Liver (tissue), 10 donors: ENCODE measurements at places on chromosomes 11 and 22. TPM values are rescaled to one million over a fixed set of nuclear protein-coding genes. Genes with fewer than 3 reads are reported as not detected.

Gene OR2AG1
- total RNA-seq = not detected

Gene SYCE3
- not detected for total RNA-seq

Gene SCN3B
- 0.05 TPM for total RNA-seq

Gene HEPN1
- total RNA-seq = not detected

Gene NEAT1
- total RNA-seq = 29.6 TPM

Gene OR8H2
- total RNA-seq = not detected

DNA sequence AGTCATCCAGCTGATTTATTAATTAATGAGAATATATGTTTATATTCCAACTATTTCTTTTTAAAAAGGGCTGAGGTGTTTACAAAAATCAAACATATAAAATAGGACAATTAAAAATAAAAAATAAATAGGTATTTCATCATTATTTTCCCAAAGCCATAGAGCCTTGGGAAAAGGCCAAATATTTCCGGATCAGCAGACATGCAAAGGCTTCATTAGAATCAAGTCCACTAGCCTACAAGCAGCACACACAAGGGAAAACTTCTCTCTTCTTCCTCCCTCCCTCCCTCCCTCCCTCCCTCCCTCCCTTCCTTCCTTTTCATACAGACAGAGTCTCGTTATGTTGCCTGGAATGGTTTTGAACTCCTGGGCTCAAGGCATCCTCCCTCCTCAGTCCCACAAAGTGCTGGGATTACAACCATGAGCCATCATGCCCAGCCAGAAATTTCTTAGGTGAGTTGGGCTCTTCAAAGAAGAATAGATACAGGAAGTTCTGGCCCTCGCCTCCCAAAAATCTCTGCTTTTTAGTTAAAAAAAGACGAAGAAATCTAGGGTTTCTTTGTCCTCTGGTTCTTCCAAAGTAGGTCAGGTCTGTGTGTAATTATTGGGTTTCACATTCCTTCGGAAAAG is 121.2 kb downstream of the SIK3 start:
- no peak overlapping the region for H3K27ac ChIP-seq
- DNase-seq = no peak
- H3K36me3 ChIP-seq = no peaks in the 10 kb centered on the region

DNA sequence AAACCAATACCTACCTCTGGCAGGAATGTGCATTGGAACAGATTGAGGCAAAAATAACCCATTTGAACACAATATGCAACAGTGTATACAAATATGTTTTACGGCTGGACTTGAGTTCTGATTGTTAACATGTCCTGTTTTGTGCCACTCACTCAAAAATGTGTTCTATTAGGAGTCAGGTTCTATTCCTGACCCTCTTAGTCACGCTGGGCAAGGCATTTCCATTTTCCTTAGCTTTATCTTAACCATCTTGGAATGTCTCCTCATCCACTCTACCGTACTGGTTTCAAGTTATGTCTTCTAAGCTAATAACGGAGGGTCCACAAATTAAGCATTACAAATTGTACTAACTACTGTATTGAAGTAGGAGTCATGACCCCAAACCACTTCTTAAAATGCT is 78.6 kb downstream of the MAML2 start:
- no peak for DNase-seq
- no peaks in the 10 kb centered on the region for H3K27me3 ChIP-seq
- H3K4me1 ChIP-seq = no peaks in the 10 kb centered on the region

DNA sequence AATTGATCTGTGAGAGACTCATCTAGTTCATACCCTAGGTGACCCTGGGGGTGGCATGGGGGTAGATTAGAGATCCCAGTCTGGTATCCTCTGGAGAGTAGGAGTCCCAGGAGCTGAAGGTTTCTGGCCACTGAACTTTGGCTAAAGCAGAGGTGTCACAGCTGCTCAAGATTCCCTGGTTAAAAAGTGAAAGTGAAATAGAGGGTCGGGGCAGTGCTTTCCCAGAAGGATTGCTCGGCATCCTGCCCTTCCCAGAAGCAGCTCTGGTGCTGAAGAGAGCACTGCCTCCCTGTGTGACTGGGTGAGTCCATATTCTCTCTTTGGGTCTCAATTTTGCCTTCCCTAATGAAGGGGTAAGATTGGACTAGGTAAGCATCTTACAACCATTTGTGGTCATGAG is 653 bp downstream of the IL18BP start:
- DNase-seq = no peak
- peak overlapping the region; percentile 66 for H3K27ac ChIP-seq
- H3K27me3 ChIP-seq = no peaks in the 10 kb centered on the region
- H3K4me3 ChIP-seq = peak overlapping the region; percentile 31
- peaks cover 26% of the 10 kb centered on the region for H3K36me3 ChIP-seq

DNA sequence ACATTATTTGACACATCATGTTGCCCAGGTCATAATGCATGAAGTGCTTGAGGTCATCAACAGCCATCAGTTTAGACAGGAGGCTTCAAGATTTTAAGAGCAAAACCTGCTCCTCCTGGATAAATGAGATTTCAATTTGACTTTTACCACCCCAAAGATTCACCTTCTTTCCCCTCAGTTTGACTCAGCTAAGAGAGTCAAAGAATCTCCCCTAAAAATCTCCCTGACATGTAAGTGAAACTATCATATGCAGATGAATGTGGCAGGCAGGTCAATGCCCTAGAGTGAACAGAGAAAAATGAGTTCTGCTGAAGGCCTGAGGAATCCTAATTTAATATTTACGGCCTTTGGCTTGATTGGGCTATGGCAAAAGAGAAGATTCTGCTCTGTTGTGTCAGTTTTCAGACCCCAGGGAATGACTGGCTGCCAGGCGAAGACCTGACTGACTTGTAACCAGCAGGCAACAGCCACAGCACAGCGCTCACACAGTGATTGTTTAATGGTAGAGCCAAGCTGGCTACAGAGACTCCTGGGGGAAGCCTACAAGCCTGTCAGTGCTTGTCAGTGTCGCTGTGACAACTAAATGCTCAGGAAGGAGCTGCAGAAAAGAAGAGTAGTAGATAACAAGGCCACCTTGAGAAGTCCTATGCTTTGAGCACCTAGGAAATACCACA is 491.2 kb upstream of the LRRC4C start:
- no peak overlapping the region for H3K4me3 ChIP-seq
- no peaks in the 10 kb centered on the region for H3K4me1 ChIP-seq
- H3K36me3 ChIP-seq = no peaks in the 10 kb centered on the region
- H3K27me3 ChIP-seq = no peaks in the 10 kb centered on the region
- H3K27ac ChIP-seq = no peak overlapping the region

DNA sequence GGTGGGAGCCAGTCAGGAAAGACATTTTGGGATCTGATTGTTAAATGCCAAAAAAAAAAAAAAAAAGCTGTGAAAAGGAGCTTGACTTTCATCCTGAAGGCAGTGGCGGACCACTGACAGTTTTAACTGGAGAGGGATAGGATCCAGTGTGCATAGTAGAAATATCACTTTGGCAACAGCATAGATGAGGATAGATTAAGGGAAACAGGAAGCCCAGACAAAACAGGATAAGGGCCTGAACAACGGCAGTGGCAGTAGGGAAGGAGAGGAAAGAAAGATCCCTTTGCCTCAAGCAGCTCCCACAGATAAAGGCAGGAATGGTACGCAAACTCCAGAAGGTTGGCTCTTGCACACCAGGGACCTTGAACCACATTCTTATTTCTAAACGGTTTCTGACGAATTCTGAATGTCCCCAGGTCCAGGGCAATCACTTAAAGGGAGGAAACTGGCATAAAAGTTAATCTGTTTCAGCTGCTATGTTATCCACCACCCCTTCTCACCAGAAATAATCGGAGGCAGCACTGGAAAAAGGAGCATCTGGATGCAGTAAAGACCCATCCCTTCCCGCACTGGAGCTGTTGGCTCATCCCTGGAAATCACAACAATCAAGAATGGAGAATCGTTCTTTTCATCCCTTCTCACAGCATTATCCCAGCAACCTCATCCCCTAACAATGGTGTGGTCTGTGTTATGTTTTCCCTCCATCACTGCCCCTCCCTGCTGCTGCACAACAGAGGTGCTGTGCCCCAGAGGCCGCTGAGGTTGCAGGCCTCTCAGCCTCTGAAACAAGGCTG is 99.1 kb downstream of the GAB2 start:
- no peak for DNase-seq
- no peak overlapping the region for H3K27ac ChIP-seq
- no peak overlapping the region for H3K4me3 ChIP-seq
- no peaks in the 10 kb centered on the region for H3K36me3 ChIP-seq
- H3K27me3 ChIP-seq = no peaks in the 10 kb centered on the region

- no peaks in the 10 kb centered on the region for H3K4me1 ChIP-seq
- no peaks in the 10 kb centered on the region for H3K27me3 ChIP-seq
- H3K36me3 ChIP-seq = peaks cover 54% of the 10 kb centered on the region
- H3K27ac ChIP-seq = no peak overlapping the region
- H3K4me3 ChIP-seq = no peak overlapping the region
- DNase-seq = no peak
Measured at GRCh38 chr22:19038164-19038546, 84.1 kb downstream of the DGCR2 start.

- no peak overlapping the region for H3K27ac ChIP-seq
- H3K4me1 ChIP-seq = no peaks in the 10 kb centered on the region
- no peak overlapping the region for H3K4me3 ChIP-seq
- H3K36me3 ChIP-seq = no peaks in the 10 kb centered on the region
- DNase-seq = no peak
Measured at GRCh38 chr11:96180341-96180740, 162.7 kb downstream of the MAML2 start.

DNA sequence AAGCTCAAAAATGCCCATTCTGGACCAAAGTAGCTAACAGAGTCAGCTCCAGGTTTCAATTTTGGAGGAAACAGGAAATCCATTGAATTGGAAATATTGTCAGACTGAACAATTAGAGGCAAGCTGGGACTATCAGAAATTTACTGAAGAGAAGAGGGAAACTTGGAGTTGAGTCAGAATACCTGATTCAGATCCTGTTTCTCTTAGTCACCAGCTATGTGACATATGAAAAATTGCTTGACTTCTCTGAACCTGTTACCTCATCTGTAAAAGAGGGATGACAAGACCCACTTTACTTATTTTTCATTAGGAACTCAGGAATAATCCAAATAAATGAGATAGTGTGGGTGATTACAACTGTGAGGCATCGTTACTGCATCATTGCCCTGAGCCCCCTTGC is 148.9 kb upstream of the CADM1 start:
- H3K27me3 ChIP-seq = no peaks in the 10 kb centered on the region
- DNase-seq = no peak
- no peaks in the 10 kb centered on the region for H3K36me3 ChIP-seq
- no peak overlapping the region for H3K4me3 ChIP-seq

DNA sequence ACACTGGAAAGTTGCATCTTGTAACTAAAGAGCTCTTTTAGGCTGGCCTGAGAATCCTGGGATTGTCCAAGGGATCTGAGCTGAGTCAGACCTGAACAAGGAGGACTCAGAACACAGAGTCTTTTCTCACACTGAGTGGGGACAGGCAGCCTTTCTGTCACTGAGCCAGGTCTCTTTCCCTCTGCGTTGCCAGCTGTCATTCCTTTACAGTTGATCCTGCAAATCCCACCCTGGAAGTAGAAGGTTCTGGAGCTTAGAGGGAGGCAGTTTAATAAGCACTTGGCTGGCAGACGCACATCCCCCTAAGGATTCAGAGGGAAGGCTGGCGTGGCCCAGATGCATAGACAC is 76.3 kb upstream of the SUSD2 start:
- H3K27ac ChIP-seq = no peak overlapping the region
- no peaks in the 10 kb centered on the region for H3K4me1 ChIP-seq
- no peaks in the 10 kb centered on the region for H3K27me3 ChIP-seq
- DNase-seq = no peak
- H3K4me3 ChIP-seq = no peak overlapping the region
- peaks cover 30% of the 10 kb centered on the region for H3K36me3 ChIP-seq

DNA sequence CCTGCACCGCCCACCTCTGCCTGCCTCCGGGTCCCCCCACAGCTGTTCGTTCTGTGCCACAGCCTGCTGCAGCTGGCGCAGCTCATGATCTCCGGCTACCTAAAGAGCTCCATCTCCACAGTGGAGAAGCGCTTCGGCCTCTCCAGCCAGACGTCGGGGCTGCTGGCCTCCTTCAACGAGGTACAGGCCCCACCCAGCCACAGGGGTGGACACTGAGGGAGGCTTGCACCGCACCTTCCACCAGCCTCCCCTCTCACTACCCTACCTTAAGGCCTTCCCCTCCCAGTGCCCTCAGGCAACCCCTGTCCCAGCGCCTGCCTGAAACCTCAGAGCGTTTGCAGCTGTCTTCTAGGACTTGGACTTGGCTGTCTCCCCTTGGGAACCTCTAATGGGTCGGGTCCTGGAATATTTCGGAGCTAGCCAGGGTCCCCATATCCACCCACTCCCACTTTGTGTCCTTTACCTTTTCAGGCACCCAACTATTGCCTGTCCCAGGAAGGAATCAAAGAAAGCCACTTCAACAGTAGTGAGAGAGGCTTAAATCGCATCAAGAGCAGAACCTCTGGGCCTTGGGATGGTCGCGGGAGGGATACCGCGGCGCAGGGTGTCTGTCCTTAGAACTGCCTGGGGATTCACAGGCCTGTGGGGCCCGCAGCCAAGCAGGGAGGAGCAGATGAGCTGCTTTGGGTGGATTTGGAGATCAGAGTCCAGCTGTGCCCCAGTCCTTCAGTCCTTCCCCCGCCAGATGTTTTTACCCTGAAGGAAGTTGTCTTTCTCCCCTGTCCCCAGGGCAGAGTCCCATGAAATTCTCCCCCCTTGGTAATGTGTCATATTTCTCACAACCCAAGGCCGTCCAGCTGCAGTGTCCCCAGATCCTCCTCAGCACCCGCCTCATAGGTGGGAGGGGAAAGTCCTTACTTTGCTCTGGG is 13.3 kb downstream of the SLCO2B1 start:
- H3K36me3 ChIP-seq = peaks cover 11% of the 10 kb centered on the region
- no peaks in the 10 kb centered on the region for H3K27me3 ChIP-seq
- peaks cover 96% of the 10 kb centered on the region for H3K4me1 ChIP-seq
- H3K4me3 ChIP-seq = no peak overlapping the region
- peak overlapping the region; percentile 62 for H3K27ac ChIP-seq
- no peak for DNase-seq

GRCh38 chr11:11478687-11479086 is 125.6 kb upstream of the CSNK2A3 start:
- DNase-seq = no peak
- H3K4me3 ChIP-seq = no peak overlapping the region
- no peak overlapping the region for H3K27ac ChIP-seq
- H3K4me1 ChIP-seq = no peaks in the 10 kb centered on the region

DNA sequence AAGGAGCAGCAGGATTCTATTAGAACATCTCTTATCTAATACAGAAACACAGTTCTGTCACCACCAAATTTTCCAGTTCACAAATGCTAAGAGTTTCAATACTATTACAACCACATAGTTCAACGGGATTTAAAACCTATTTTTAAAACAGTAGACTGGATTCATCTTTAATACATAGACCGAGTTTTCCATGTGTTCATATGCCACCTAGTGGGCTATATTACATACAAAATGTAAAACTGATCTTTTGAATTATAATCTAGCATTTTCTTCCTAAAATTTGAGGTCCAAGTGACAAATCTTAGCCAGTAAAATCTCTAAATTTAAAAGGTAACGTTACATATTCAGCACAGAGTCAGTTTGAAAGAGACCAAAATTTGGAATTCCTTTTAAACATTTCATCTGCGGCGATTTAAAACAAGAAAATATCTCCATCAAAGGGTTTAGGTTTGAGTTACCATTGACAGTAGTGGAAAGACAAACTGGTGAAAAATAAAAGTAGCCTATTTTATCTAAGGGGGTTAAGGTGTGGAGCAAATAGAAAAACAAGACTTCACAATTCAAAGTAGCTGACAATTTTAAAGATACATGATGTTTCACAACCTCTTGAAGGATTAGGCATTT is 269.3 kb upstream of the MPPED2 start:
- DNase-seq = no peak
- no peaks in the 10 kb centered on the region for H3K4me1 ChIP-seq
- no peaks in the 10 kb centered on the region for H3K27me3 ChIP-seq
- no peak overlapping the region for H3K27ac ChIP-seq
